ENCODE measurements at places on chromosomes 2 and 18. TPM values are rescaled to one million over a fixed set of nuclear protein-coding genes. Genes with fewer than 3 reads are reported as not detected.

The NEUROD1 gene
- 29.9 TPM for polyA plus RNA-seq

The CACNB4 gene
- 1.8 TPM for polyA plus RNA-seq

The SETBP1 gene
- 6.7 TPM for polyA plus RNA-seq

The KCNE4 gene
- 3.4 TPM for polyA plus RNA-seq

The ZSWIM2 gene
- polyA plus RNA-seq = not detected

The DSC3 gene
- 3.4 TPM for polyA plus RNA-seq

The EMILIN2 gene
- polyA plus RNA-seq = 30.4 TPM

The ZEB2 gene
- 32.8 TPM for polyA plus RNA-seq

The SCN1A gene
- polyA plus RNA-seq = 0.21 TPM

DNA sequence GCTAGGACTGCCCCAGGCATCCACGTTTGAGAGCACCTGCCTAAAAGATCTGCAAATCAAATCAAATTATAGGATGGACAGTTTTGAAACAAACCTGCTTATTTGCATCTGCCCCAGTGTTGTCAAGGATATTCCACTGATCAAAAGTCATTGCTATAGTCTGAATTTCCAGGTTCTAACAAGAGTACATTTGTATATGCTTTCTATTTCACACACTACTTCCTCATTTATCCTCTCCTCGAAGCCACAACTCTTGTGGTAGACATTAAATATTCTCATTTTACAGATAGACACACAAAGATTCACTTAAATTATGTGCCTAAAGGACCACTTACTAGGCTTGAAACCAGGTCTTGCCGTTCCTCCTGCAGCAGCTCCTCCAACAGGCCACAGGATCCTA is 11.9 kb upstream of the TET3 start:
- peaks cover 3% of the 10 kb centered on the region for H3K27me3 ChIP-seq
- DNase-seq = no peak
- no peak overlapping the region for H3K27ac ChIP-seq
- no peaks in the 10 kb centered on the region for H3K4me1 ChIP-seq
- H3K36me3 ChIP-seq = no peaks in the 10 kb centered on the region
- no peak overlapping the region for H3K4me3 ChIP-seq

DNA sequence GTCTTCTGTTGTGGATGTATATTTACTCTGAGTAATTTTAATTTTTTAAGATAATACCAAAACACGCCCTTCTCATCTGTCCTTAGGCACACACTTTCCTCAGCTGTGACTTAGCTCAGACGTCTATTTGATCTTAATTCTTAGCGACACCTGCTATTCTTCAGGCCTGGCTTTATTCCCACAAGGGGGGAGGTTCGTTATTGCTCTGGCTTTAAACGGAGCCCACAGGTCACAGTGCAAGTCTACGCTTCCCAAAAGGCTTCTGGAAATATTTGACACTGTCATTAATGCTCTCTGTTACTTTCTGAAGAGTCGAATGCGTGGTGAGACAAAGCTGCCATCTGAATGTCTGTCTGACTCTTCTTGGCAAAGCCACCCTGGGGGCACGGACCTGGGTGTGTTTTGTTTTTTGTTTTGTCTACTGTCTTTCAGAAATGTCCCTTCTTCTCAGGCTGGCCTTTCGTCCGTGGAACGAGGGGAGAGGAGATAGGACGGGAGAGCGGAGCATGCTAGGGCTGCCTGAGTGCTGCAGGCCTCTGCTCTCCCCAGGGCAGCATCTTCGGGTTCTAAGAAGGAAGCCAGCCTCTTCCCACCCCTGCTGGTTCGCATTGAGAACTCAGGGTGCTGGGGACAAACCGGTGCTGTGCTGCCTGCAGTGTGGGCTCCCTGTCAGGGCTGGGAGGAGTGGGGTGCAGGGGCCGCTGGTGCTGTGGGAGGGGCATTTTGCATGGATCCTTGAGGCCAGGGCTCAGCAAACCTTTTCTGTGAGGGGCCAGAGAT is 61.9 kb downstream of the ASAP2 start:
- no peak overlapping the region for H3K4me3 ChIP-seq
- no peaks in the 10 kb centered on the region for H3K4me1 ChIP-seq
- no peak overlapping the region for H3K27ac ChIP-seq
- no peak for DNase-seq
- no peaks in the 10 kb centered on the region for H3K36me3 ChIP-seq

- no peaks in the 10 kb centered on the region for H3K4me1 ChIP-seq
- no peak overlapping the region for H3K4me3 ChIP-seq
- H3K27me3 ChIP-seq = peaks cover 3% of the 10 kb centered on the region
Observed at GRCh38 chr2:68368654-68369336, 3.7 kb downstream of the PLEK start.

DNA sequence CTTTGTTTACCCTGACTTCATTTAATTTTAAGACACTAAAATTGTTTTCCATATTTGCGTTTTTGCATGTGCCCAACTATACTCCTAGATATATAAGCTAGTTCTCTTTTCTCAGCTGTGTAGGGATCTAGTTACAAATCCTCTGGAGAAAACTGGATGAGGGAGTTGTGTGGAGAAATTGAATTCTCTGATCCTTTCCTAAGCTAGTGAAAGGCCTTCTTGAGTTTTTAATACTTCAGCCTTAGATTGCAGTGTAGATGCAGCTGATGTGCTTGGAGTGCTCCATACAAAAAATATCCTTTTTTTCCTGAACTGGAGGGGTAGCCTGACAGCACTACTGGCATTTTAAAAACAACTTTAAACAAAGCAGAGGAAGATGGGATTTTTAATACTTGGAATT is 8.6 kb upstream of the MTX2 start:
- no peaks in the 10 kb centered on the region for H3K4me1 ChIP-seq
- H3K27me3 ChIP-seq = peaks cover 7% of the 10 kb centered on the region
- no peaks in the 10 kb centered on the region for H3K36me3 ChIP-seq
- H3K4me3 ChIP-seq = no peak overlapping the region

DNA sequence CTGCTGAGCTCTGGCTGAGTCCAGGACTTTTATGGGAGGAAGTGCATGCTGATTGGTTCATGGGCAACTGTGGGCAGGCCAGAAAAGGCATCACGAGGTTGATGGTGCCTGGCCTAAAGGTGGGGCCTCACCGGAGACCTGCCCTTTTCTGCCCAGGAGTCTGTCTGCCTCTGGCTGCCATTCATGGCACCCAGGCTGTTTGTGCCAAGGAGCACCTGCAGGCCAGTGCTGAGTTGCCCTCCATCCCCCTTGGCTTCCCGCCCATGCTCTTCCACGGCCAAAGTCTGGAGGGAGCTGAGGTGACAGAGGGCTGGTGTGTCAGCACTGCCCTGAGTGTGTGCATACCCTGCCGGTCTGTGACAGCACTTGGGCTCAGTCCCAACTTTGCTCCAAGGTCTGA is 123.2 kb downstream of the PTH2R start:
- no peaks in the 10 kb centered on the region for H3K36me3 ChIP-seq
- DNase-seq = no peak
- no peak overlapping the region for H3K4me3 ChIP-seq
- no peaks in the 10 kb centered on the region for H3K27me3 ChIP-seq
- peaks cover 3% of the 10 kb centered on the region for H3K4me1 ChIP-seq
- no peak overlapping the region for H3K27ac ChIP-seq

- H3K4me3 ChIP-seq = no peak overlapping the region
- no peaks in the 10 kb centered on the region for H3K27me3 ChIP-seq
- H3K4me1 ChIP-seq = no peaks in the 10 kb centered on the region
- no peak overlapping the region for H3K27ac ChIP-seq
Observed at GRCh38 chr2:168293766-168294165, 46.4 kb upstream of the STK39 start.

- H3K4me1 ChIP-seq = no peaks in the 10 kb centered on the region
- no peak overlapping the region for H3K27ac ChIP-seq
- no peak overlapping the region for H3K4me3 ChIP-seq
- no peak for DNase-seq
Observed at GRCh38 chr2:17821535-17822444, 5.5 kb downstream of the MSGN1 start.

DNA sequence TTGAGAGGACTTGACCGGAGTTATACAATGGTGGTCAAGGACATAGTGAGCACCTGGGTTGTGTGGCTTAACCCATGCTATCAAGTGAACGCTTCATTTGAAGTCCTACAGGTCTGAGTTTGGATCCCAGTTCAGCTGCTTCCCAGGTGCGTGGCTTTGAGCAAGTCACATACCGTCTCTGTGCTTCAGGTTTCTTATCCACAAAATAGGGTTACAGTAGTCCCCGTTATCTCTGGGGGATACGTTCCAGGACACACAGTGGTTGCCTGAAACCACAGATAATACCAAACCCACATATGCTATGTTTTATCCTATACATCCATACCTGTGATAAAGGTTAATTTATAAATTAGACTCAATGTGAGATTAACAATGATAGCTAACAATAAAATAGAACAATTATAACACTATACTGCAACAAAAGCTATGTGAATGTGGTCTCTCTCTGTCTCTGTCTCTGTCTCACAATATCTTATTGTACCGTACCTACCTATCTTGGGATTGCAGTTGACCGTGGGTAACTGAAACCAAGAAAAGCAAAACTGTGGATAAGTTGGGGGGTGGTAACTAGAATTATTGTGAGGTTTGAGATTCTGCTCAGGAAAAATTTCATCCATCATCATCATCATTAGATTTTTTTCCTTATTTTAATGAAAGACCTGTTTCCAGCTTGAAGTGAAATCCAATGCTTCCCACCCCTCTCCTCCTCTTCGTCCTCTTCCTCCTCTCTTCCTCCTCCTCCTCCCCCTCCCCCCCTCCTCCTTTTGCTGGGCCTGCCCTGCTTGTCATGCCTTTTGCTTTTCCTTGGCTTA is 22.7 kb downstream of the LBH start:
- peak overlapping the region; percentile 92 for H3K27ac ChIP-seq
- no peak overlapping the region for H3K4me3 ChIP-seq
- H3K4me1 ChIP-seq = peaks cover 41% of the 10 kb centered on the region
- H3K36me3 ChIP-seq = peaks cover 14% of the 10 kb centered on the region
- no peaks in the 10 kb centered on the region for H3K27me3 ChIP-seq

DNA sequence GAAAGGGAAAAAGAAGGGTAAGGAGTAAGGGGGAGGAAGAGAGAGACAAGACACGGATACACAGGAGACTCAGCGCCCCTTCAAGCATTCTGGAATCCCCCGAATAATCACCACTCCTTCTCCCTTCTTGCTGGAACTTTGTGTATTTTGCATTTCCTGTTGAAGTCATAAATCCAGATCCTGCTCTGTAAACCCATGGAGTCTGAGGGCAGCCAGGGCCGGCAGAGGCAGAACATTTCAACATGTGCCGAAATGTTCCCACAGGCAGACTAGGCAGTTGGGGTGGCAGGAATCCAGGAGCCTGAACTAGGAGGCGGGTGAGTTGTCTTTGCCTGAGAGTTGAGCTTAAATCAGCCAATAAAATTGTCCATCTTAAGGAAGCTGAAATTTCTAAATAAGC is 193.1 kb downstream of the SH3RF3 start:
- H3K4me1 ChIP-seq = peaks cover 3% of the 10 kb centered on the region
- peaks cover 33% of the 10 kb centered on the region for H3K27me3 ChIP-seq
- H3K4me3 ChIP-seq = no peak overlapping the region

GRCh38 chr18:32767400-32767799 is 5.4 kb downstream of the KLHL14 start:
- H3K27ac ChIP-seq = no peak overlapping the region
- no peaks in the 10 kb centered on the region for H3K36me3 ChIP-seq
- peaks cover 11% of the 10 kb centered on the region for H3K4me1 ChIP-seq
- peaks cover 44% of the 10 kb centered on the region for H3K27me3 ChIP-seq
- H3K4me3 ChIP-seq = no peak overlapping the region
- no peak for DNase-seq

DNA sequence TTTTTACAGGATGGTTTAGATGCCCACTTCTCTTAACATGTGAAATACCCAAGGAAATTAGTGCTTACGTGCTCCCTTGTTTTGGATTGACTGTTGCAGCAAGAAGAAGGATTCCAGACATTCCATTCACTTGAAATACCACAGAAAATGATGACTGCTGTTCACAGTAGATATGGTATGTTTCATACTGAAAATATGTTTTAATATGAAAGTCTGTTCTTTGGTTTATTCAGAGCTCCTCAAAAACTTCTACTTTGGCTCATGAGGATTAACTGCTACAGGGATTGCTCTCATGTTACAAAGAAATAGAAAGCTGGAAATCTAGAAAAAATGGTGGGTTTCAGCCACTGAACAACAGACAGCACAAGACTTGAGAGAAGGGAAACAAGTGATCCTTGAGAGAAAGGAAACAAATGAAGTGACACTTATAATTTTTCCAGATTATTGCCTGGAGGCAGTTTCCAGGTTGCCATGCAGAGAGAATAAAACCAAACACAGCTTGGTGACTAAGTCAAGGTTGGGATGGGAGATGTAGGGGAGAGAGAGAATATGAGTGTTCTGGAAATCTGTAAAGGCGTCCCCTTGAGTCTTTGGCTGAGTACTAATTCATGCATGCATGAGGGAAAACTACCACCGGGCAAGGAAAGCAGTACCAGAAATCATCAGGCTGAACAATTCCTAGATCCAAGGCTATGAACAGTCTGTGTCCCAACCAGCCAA is 348.1 kb downstream of the CLIP4 start:
- no peaks in the 10 kb centered on the region for H3K27me3 ChIP-seq
- no peak overlapping the region for H3K4me3 ChIP-seq
- no peak overlapping the region for H3K27ac ChIP-seq
- H3K4me1 ChIP-seq = no peaks in the 10 kb centered on the region

DNA sequence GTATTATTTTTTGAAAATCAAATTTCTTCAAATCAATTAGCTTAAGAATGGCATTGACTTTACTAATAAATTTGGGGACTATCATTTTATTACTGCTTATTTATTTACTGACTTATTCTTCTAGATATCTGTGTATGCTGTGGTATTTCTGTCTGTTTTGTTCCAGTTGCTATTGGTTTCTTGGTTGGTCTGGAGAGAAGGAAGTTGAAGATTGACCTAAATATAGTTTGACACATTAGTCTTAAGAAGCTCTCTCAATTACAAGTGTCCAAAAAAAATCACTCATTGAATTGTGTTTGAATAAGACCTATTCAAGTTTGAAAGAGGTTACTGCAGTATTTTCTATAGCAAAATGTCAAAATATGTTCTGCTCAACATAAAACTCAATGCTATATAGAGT is 153.3 kb upstream of the KYNU start:
- no peak for DNase-seq
- no peak overlapping the region for H3K4me3 ChIP-seq
- no peak overlapping the region for H3K27ac ChIP-seq
- no peaks in the 10 kb centered on the region for H3K36me3 ChIP-seq
- H3K27me3 ChIP-seq = no peaks in the 10 kb centered on the region
- no peaks in the 10 kb centered on the region for H3K4me1 ChIP-seq
